ENCODE measurements at places on chromosomes 6 and 20.

GRCh38 chr6:13395272-13396237, 67.2 kb upstream of the TBC1D7 start:
- DNase-seq: no peak

GRCh38 chr6:167707686-167708500, 118.8 kb upstream of the AFDN start:
- no peak for DNase-seq

DNA sequence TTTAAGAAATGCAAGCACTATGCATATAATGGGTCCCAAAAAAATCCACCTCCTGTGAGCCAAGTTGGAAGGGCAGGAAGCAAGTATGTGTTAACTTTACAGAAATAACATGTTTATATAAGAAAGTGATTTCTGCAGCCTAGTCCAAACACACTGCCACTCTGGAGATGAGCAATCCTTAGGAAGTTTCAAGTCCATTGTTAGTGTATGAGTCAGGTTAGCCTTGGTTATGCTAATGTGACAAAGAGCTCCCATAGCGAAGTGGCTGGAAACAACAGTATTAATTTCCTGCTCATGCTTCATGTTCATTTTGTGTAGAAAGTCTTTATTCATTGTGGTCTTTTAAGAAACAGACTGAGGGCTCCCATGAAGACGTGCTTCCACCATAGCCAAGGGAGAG, 121.4 kb downstream of the TBXT start:
- no peak for DNase-seq

GRCh38 chr20:37651932-37652331, 41.9 kb upstream of the CTNNBL1 start:
- DNase-seq: peak; percentile 30

- DNase-seq: no peak
Observed at GRCh38 chr6:3317741-3318211, 59.0 kb downstream of the PSMG4 start.

DNA sequence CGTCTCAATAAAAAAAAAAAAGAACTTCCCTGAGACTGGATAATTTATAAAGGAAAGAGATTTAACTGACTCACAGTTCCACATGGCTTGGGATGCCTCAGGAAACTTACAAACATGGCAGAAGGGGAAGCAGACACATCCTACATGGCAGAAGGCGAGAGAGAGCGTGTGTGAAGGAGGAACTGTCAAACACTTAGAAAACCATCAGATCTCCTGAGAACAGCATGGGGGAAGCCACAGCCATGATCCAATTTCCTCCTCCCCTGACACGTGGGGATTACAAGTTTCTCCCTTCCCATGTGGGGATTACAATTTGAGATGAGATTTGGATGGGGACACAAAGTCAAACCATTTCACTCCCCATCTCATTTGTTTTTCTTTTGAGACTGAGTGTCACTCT, 46.6 kb upstream of the TFAP2C start:
- no peak for DNase-seq

GRCh38 chr6:16804546-16805242, 43.4 kb upstream of the ATXN1 start:
- no peak for DNase-seq

DNA sequence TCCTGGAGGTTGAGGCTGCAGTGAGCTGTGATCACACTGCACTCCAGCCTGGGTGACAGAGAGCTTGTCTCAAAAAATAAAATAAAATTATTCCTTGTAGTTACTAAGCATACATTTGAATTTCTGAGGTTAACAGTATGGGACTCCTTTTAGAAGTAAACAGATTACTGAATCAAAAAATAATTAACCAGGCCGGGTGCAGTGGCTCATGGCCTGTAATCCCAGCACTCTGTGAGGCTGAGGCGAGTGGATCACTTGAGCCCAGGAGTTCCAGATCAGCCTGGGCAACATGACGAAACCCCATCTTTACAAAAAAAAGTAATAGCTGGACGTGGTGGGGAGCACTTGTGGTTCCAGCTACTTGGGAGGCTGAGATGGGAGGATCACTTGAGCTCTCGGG, 22.1 kb upstream of the EEF1A1 start:
- DNase-seq: no peak

DNA sequence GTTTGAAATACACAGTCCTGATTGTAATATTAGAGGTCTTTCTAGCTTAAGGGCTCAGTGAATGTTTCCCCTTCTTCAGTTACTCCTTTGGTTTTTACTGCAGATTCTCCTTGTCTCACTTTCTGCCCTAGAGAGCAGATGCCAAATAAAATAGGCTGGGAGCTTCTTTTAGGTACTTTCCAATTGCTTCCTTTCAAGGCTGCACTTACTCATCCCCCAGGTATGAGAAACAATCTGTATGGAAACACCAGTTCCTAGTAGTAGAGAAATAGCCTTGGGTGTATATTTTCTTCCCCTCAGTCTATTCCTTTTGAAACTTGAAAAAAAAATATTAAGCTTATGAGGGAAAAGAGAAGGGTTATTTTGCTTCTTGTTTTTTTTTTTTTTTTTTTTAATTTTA, 139.7 kb downstream of the PAK5 start:
- DNase-seq: no peak

DNA sequence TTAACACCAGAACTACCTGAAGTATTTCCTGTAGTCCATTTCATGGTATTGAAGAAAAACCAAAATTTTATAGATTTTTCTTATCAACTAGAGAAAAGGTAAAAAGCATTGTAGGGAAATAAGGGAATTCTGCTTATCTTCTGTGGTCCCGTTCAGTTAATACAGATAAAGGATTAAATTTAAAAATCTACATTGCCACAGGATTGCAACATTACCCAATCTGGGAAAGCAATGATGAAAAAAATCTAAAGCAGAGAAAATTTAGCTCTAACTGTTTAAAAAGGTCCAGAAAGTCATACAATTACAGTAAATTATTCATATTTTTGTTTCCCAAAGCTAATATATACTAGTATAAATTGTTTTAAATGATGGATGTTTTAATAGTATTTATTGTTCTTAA, 18.0 kb downstream of the POLH start:
- DNase-seq: no peak

DNA sequence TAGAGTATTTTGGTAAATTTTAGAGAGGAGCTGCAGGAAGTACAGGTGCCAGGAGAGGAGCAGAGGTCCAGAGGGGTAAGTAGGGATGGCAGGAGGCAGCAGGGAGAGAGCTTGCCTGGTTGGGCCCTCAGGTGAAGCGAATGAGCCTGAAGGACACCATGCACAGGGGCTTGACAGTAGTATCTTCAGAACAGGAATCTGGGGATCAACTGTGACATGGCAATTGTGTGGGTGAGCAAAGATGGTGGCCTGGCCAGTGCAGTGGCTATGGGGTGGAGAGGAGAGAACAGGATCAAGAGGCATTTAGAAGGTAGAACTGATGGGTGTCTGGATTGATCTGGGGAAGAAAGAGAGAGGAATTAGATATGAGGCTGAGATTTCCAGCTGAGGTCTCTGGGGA, 68.7 kb upstream of the RNF24 start:
- DNase-seq: no peak

- DNase-seq: no peak
Observed at GRCh38 chr6:137146206-137146605, 27.2 kb downstream of the IL22RA2 start.

DNA sequence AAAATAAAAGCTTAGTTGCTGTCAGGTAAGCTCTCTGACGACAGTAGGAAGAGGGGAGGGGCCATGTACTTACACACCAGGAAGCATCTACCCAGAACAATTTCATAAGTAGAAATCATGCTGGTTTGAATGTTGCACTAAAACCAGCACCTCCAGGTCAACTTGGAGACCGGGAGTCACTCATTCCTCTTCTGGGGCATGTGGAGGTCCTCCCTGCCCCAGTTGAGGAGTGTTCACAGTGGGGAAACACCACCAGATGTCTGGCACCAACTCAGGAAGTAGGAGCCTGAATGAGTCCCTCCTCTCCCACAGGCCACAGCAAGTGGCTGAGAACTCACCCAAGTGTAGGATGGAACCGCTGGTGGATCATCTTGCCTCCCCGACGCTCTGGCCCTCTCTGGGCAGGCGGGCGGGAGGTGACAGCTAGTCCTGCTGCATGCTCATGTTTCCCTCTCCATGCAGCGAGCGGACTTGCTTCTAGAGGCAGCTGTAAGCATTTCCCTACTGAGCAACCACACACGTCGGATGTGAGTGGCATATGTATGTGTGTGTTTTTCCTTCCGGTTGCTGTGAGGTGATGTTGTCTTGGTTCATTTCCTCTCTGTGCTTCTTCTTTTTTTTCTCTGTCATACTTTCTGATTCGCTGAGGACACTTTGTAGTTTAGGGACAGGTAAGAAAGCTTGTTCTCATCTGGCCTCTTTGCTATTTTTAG, 149.5 kb upstream of the NEDD9 start:
- DNase-seq: no peak

- DNase-seq: peak; percentile 65
Observed at GRCh38 chr20:17969278-17969883, 563 bp downstream of the MGME1 start.

- DNase-seq: no peak
Observed at GRCh38 chr6:138546733-138547185, 47.5 kb upstream of the NHSL1 start.

DNA sequence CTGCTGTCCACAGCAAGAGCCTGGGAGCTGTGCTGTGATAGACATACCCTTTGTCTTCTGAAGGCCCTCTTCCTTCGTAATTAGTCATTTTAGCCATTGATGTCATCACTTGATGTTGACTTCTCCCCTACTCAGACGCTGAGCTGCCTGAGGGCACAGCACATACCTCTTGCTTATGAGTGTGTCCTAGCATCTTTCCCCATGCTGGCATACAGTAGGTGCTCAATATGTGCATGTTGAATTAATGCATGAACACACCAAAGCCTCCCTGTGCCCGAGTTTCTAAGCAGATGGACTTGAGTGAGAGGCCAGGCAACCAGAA, 35.8 kb upstream of the FAM83D start:
- DNase-seq: no peak

DNA sequence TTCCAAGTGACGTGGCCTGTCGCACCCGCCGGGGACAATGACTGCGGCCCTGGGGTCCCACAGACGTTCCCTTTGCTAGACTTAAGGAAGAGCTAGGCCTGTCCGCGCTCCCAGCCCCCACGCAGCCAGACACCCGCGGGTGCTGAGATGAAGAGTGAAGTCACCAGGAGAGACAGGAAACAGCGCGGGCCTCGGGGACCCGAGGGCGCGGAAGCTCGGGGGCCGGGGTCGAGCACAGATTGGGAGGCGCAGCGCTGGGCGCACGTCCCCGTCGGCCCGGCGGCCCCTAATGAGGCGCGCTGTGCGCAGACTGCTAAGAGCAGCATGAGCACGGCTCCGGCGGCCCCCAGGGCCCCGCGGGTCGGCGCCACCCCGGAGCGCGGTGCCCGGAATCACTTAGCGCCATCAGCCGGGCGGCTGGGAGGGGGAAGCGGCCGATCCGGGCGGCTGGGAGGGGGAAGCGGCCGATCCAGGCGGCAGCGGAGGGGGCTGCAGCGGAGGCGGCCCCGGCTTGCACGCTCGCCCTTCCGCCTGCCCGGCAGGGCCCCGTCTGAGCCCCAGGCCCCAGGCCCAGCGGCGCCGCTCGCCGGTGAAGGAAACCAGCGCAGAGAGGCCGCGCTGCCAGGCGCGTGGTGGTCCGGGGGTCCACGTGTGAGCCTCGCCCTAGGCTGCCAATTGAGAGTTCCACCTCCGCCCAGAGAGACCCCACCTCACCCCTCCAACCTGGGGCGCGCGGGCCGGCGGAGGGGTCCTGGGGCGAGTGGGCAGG, 8.3 kb upstream of the AVP start:
- DNase-seq: peak; percentile 66

- peak; percentile 79 for DNase-seq
Observed at GRCh38 chr6:35185302-35185681, 28.5 kb upstream of the SCUBE3 start.

- no peak for DNase-seq
Observed at GRCh38 chr6:157198425-157199279, 124.7 kb downstream of the TMEM242 start.
